Activated CD8-positive, alpha-beta memory T cell treated with anti-CD3 and anti-CD28 coated beads for 1 hour (primary cell): ENCODE measurements at places on chromosomes 6 and 20.

DNA sequence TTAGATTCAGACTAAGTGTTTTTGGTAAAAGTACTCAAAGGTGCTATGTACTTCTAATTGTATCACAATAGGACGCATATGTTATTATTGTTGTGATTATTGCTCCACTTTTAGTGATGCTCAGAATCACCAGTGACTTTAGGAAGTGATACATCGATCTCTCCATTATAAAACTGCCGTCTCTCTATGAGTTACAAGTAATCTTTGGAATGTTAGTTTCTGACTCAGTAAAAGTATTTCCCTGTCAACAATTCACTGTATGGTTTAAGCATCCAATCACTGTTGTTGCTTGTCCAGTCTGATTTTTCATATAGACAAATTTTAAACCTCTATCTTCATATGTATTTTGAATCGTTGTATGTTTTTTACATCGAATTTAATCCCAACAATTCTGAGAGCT is 9.4 kb downstream of the DCBLD1 start:
- DNase-seq = no peak

GRCh38 chr6:66128243-66128642 is 421.2 kb upstream of the EYS start:
- DNase-seq = no peak

GRCh38 chr20:35394271-35394670 is 17.5 kb downstream of the UQCC1 start:
- DNase-seq = no peak

DNA sequence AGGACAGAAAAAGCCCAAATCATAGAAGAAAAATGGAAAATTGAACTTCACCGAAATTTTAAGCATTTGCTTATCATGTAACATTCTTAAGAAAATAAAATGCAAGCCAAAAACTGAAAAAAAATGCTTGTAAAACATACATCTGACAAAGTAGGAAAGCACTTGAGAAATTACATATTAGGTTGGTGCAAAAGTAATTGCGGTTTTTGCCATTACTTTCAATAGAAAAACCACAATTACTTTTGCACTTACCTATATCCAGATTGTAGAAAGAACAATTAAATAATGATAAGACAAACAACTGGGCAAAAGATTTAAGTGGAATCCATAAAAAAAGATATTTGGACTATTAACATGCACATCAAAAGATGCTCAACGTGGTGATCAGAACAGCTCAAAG is 146.2 kb downstream of the TBXT start:
- no peak for DNase-seq

DNA sequence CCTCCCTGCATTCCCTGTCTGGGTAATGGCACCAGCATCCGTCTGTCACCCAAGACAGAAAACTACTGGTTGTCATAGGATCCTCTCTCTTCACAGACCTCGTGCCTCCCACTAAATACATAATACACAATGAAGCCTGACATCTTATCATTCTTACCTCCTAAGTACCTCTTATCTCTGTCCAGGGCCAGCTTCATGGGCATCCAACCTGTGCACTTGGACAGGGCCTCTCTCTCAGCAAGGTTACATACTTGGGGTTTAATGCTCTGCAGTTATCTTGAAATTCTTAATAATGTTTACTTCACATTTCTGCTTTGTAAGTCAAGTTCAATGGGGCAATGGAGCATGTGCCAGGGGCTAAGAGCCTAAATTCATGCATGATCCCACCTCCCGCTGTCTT is 30.8 kb upstream of the KLHL31 start:
- no peak for DNase-seq

DNA sequence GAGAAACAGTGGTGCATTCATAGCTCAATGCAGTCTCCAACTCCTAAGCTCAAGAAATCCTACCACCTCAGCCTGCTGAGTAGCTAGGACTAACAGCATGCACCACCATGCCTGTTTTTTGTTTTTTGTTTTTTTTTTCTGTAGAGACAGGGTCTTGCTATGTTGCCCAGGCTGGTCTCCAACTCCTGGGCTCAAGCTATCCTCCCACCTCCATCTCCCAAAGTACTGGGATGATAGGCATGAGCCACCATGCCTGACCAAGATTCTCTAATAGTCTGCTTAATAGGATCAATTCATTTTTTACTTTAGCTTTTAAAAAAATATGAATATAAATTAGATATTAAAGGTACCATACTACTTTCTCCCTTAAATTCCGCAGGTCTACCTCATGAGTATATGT is 152.3 kb upstream of the BEND3 start:
- no peak for DNase-seq

DNA sequence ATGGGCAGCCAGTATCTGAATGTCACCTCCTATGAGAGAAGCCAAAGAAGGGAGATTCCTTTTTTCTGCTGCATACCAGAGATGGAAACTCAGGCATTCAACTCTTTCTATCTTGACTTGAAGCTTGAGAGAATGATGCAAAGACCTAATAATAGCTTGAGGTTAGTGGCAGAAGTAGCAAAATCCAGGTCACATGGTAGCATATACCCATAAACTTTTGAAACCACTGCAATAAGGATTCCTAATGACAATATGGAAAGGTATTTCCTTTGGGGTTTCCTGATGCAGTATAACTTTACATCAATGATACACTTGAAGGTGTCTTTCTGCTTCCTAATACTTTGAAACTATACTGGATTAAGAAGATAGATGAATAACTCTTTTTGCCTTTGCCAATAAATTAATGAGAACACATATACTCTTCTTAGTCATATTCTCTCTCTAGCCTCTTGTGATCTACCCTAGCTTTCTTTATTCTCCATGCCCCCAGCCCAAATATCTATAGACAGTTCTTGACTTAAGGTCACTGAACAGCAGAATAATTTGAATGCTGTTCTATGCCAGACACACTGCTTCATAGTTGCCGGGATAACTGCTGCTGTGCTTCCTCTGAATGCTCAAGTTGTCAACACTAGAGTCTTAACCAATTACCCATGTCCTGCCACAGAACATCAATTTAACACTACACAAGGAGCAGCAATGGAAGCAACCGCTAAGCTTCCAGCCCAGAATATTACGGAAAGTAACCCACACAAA is 155.5 kb upstream of the SIM1 start:
- no peak for DNase-seq

GRCh38 chr20:58471193-58472164 is 43.7 kb downstream of the APCDD1L start:
- no peak for DNase-seq

GRCh38 chr20:63968136-63968927 is 1.4 kb downstream of the ZNF512B start:
- no peak for DNase-seq

DNA sequence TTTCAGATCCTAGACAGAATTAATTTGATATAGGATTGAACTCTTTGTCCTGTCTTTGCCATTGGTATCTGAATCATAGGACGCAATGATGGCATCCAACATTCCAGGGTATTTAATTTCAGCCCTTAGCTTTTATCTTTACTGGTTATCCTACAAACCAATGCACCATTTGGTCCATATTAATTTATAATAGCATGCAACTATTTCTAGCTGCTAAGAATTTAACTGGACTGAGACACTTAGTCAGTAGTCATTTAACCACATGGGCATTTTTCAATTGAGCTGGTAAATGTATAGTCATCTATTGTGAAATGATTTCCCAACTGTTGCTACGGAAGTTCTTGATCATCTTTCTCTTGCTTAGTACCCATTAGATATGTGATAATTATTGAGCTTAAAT is 141.1 kb downstream of the CD164 start:
- no peak for DNase-seq

GRCh38 chr20:51526106-51526470 is 16.4 kb downstream of the NFATC2 start:
- no peak for DNase-seq

- no peak for DNase-seq
These were observed 1380.8 kb downstream of the GRIK2 start for GRCh38 chr6:102774326-102774725.

- no peak for DNase-seq
These were observed 10.3 kb upstream of the PRSS16 start for GRCh38 chr6:27237089-27237803.

DNA sequence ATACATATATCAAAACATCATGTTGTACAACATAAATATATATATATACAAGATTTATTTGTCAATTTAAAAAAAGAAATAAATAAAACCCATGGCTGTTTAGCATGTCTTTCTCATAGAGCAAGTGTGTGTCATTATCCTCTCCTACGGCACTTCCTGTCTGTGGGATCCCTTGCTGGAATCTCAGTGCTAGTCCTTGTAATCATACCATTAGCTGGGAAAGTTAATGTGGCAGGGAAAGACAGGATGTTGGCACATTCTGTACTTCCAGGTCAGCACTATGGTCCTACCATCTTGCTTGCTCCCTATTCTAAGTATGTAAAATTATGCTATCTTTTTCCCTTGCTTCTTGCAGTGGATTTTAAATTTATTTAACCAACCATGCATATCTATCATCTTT is 9.5 kb upstream of the SLC17A3 start:
- DNase-seq = no peak

DNA sequence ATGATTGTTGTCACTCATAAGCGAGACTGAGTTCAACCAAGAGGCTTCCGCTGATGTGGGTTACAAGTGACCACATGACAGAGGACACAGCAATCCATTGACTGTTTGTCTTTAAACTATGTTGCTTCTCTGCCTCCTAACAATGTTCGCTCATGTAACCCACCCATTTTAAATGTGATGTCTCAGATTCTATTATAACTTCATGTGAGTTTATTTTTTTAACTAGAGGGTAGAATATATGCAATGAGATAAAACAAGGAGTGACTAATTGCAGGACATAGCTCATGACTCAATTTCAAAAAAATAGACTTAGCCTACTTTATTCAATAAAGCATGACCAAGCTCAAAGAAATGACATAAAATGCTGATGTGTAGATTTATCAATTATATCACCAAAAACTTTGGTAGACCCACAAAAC is 119.2 kb upstream of the SASH1 start:
- no peak for DNase-seq
